Kidney epithelial cell (primary cell): ENCODE measurements at places on chromosomes 6 and 20. TPM values are rescaled to one million over a fixed set of nuclear protein-coding genes. Genes with fewer than 3 reads are reported as not detected.

GRCh38 chr6:149895048-149895590, 2.8 kb downstream of the RAET1E start:
- DNase-seq, result no peak

Gene FOXO3
- total RNA-seq, result 37.5 and 41.4 TPM in 2 replicates

GRCh38 chr6:40950986-40951698, 87.9 kb downstream of the UNC5CL start:
- DNase-seq, result no peak

DNA sequence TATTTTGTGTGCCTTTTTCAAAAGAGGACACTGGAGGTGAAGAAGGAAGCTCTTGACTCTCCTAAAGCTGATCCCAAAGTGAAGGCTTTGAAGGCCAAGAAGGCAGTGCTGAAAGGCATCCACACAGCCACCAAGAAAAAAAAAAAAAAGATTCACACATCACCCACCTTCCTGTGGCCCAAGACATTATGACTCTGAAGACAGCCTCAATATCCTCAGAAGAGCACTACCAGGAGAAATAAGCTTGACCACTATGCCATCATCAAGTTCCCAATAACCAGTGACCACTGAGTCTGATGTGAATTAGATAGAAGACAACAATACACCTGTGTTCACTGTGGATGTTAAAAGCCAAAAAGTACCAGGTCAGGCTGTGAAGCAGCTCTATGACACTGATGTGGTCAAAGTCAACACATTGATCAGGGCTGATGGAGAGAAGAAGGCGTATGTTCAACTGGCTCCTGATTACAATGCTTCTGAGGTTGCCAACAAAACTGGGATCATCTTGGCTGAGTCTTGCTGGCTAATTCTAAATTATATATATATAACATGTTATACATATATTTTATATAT, 59.4 kb downstream of the PLCG1 start:
- DNase-seq, result no peak
